Sciatic nerve (tissue), 2 donors: ENCODE measurements at places on chromosomes 11 and 22. TPM values are rescaled to one million over a fixed set of nuclear protein-coding genes. Genes with fewer than 3 reads are reported as not detected.

The GGTLC3 gene
- total RNA-seq, result not detected

The B3GAT1 gene
- total RNA-seq, result 23.3 TPM

The FGF3 gene
- not detected for total RNA-seq

The KCNQ1OT1 gene
- 7.2 TPM for total RNA-seq

The POLR2F gene
- total RNA-seq, result 94.8 TPM

The DNAJB7 gene
- total RNA-seq, result not detected

The KMT5B gene
- 59.0 TPM for total RNA-seq

The TEX12 gene
- total RNA-seq, result 0.58 TPM

The SLC22A6 gene
- not detected for total RNA-seq

The ADORA2A gene
- 8.4 TPM for total RNA-seq

The DHCR7 gene
- total RNA-seq, result 49.8 TPM

The UPK3A gene
- not detected for total RNA-seq

The OR52B2 gene
- total RNA-seq, result not detected

The SLC5A1 gene
- not detected for total RNA-seq

The CECR2 gene
- total RNA-seq, result 4.8 TPM

The MMP12 gene
- total RNA-seq, result 0.22 TPM

The MGAT3 gene
- total RNA-seq, result 56.5 TPM

The NAALADL1 gene
- 14.7 TPM for total RNA-seq

GRCh38 chr11:125360066-125360465 lies 136.0 kb downstream of the FEZ1 start:
- no peak for DNase-seq

DNA sequence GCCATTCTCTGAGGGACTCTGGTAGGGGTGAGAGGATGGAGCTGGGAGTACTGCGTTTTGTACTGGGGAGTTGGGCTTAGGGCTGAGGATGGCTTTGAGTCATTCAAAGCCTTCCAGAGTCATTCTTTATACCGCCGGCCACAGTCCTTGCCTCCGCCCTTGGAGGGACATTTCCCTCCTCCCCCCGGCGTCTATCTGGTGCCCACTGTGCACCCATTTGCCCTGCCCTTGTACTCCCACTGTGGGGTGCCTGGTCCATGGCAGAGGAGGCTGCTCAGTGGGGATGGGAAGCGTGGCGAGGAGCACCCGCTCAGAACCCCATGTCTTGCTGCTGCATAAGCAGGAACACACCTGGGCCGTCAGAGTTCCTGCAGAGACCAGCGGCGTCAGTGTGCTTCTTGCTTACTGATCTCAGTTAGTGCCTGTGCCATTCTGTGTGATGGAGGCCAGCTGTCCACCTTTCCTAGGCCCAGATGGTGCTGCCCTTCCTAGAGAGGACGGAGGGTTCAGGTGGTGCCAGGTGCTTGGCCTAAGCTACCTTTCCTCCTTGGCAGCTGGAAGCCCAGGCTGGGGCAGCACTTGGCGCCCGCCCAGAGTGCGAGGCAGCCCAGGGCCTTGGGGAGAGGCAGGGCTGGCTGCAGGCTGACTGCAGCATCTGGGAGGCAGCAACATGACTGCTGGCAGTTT lies 23.3 kb upstream of the TMEM191C start:
- DNase-seq, result peak; percentile 47

DNA sequence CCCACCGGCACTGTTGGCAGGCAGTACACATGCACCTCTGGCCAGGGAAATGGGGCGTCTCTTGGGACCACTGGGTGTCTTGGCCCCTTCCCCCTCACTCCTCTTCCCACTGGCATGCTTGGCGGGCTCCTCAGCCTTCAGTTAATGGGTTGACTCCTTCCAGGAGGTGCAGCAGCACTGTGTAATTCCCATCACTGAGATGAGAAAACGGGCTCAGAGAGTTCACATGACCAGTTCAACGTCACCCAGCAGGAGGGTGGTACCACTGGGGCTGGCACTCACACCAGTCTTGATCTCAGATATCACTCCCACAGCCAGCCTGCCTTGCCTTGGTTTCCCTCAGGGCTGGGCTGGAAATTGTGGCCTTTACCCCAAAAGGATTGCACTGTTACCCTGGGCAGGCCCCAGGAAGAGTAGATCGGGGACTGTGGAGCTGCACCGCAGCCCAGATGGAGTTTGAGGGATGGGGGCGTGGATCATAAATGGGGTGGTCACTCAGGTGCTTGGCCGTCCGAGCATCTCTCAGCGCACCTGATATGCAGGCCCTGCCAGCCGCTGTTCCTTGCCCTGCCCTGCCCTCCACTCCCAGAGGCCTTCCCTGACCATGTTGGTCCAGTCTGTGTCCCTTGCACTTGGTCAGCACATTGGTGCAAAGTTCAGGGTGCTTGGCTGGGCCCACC lies 16.9 kb downstream of the CAPN5 start:
- DNase-seq, result peak; percentile 51

DNA sequence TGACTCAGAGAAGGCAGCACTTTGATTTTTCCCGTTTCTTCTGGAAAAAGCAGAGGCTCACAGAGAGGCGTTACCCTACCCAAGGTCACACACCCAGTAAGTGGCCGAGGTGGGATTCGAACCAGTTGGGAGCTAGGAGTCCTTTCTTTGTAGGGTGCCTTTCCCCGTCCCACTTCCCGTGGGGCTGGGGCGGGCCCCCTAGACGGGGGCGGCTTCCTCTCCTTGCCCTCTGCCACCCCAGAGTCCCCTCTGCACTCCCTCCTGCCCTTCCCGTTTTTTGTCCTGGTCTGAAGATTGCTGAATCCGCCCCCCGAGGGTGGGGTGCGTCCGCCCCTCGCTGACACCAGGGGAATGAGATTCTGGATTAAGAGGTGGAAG lies 747 bp downstream of the TPCN2 start:
- no peak for DNase-seq

- no peak for DNase-seq
These were observed 37.1 kb downstream of the SVIP start for GRCh38 chr11:22792497-22792896.

DNA sequence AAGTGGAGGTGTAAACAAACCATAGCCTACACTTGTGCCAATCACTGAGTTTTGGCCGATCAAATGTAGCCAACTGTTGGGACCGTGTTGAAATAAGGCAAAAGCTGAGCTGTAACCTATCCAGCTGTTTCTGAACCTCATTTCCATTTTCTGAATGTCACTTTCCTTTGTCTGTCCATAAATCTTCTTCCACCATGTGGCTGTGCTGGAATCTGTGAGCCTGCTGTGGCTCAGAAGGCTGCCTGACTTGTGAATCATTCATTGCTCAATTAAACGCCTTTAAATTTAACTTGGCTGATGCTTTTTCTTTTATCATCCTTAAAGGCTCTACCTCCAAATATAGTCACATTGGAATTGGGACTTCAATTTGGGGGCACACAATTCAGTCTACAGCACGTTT lies 203.1 kb upstream of the MPPED2 start:
- no peak for DNase-seq

- no peak for DNase-seq
These were observed 15.2 kb downstream of the PRPF19 start for GRCh38 chr11:60891103-60891741.

DNA sequence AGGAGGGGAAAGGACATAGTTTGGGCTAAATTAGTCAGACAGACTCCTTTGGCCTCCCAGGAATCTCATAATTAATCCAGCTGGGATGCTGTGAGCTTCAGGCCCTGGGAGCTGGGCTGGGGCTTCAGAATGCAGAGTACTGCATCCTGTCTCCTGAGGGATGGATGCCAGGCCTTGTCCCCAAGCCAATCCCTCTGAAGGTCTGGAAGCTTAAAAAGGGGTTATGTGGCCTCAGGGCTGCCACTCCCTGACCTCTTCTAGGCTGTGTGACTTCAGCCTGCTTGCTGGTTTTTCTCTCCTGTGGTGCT lies 6.9 kb upstream of the LRRC32 start:
- no peak for DNase-seq

DNA sequence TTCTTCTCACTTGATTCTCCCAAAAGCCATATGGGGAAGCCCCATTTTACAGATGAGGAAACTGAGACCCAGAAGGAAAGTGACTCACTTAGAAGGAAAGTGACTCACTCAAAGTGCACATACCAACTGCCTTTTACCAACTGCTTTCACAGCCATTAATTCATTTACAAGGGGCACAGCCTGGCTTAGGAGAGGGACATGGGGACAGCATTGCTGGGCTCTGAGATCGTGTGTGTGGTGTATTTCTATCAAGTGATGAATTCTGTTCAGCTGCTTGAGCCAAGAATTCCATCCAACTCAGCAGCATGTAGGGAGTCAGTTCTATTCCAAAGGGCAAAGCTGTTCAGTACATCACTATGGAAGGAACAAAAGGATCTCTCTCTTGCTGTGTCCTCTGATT lies 23.5 kb upstream of the PAK1 start:
- no peak for DNase-seq

- no peak for DNase-seq
These were observed 50.4 kb downstream of the ATXN10 start for GRCh38 chr22:45722006-45722405.

DNA sequence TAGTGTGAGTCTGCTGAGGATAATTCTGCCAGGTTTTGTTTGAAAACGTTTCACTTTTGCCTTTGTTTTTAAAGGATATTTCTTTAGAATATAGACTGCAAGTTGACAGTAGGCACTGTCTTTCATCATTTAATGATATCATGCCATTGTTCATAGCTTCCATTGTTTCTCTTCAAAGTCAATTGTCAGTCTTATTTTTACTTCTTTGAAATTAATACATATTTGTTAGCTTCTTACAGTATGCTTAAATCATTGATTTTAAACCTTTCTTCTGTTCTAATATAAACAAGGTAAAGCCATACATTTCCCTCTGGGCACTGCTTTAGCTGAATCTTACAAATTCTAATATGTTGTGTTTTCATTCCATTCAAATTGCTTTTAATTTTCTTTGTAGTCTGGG lies 62.3 kb upstream of the PARVA start:
- DNase-seq, result no peak

DNA sequence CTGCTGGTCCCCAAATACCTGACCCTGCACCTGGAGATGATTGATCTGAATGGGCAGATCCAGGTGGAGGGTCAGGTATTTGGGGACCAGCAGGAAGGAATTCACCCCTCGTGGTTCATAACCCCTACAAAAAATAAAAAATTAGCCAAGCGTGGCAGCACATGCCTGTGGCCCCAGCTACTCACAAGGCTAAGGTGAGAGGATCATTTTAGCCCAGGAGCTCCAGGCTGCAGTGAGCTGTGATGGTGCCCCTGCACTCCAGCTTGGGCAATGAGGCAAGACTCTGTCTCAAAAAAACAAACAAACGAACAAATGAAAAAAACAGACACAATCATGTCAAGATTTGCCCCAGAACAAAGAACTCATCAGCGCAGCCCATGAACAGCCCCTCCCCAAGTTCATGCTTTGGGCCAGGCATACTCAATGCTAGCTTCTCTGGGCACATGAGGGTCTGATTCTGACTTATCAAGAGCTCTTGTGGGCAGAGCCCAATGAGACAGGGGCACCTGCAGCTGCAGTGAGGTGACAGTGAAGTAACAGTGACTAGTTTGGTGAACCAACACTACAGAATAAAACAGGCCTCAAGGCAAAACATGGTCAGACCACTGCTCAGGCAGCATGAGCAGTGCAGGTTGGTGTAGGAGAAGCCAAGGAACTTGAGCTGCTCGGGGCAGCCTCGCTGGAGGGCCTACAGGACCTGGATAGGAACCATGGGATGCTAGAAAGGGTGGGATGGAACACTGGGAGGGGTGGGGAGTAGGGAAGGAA lies 10.2 kb upstream of the FCHSD2 start:
- no peak for DNase-seq

DNA sequence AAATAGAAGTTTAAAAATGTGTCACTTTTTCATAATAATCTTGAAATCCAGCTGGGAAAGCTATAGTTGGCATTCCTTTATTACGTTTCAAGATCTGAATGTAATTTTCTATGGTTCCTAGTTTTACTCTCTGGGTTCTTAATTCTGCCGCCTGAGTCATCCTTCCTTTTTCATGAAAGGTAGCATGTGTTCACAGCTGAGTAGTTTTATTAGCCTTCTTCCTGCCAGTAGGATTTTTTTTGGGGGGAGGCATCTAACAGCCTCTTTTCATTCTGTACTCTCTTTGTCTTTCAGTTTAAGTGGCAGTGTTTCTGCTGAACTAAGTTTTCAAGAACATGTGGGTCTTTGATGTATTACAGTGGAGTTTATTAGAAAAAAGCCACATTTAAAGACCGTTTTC lies 36.5 kb downstream of the OR2AG2 start:
- no peak for DNase-seq

- no peak for DNase-seq
These were observed 16.8 kb downstream of the MUC2 start for GRCh38 chr11:1091332-1092083.

GRCh38 chr22:32465661-32466060 lies 1.4 kb upstream of the BPIFC start:
- no peak for DNase-seq

DNA sequence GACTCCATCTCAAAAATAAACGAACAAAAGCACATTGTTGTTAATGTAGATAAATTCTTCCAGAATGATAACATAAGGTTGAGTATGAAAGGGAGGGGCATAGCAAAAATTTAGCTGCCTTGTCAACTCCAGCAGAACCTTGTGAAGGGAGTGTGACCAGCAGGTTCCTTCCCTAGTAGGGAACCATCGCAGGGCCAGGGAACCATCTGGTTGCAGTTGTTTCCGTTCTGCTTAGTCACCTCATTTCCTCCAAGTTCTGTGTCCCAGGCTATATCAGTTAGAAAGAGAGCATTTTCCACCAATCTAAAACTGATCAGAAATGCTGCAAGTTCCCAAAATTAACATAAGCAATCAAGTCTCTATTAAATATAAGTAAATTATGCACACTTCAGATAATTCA lies 126.7 kb upstream of the BLID start:
- no peak for DNase-seq

GRCh38 chr11:125457814-125458343 lies 38.2 kb downstream of the FEZ1 start:
- DNase-seq, result peak; percentile 77

GRCh38 chr11:128718064-128718463 lies 24.2 kb downstream of the FLI1 start:
- no peak for DNase-seq

- no peak for DNase-seq
These were observed 117.6 kb downstream of the MPPED1 start for GRCh38 chr22:43529461-43529860.

DNA sequence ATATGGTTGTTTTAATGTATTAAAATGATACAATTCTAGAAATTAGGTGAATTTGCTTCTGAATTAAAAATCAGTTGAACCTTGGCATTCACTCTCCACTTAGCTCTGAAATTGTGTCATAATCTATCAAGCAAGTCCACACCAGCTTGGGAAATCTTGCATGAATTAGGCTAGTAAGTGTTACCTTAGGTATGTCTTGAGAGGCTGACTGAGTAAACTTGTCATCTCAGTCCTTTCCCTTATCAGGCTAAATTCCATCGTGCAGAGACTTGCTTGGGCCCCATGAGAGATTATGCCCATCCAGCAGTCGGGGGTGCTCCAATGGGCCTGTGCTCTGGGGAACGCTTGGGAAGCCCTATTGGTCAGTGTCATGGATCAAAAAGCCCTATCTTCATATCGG lies 33.9 kb upstream of the ST14 start:
- no peak for DNase-seq
